Cortex of kidney (tissue), 1 donor: ENCODE measurements at places on chromosomes 5 and 9.

- DNase-seq: no peak
These were observed 41.6 kb upstream of the ZNF300 start for GRCh38 chr5:150946351-150946905.

DNA sequence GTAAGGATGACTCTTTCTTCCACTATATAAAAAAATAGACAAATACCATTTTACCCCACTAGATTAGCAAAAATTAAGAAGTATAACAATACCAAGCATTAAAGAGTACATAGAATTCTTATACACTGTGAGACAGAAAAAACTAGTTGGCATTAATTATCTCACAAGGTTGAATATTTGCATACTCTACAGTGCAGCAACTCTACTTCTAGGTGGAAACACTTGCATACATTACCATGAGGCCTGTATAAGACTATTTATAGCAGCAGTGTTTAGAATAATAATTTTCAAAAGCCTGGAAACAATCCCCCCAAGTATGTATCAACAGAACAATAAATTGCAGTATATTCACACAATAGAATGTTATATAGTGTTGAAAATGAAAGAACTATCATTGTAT is 19.0 kb upstream of the PURA start:
- no peak for DNase-seq

DNA sequence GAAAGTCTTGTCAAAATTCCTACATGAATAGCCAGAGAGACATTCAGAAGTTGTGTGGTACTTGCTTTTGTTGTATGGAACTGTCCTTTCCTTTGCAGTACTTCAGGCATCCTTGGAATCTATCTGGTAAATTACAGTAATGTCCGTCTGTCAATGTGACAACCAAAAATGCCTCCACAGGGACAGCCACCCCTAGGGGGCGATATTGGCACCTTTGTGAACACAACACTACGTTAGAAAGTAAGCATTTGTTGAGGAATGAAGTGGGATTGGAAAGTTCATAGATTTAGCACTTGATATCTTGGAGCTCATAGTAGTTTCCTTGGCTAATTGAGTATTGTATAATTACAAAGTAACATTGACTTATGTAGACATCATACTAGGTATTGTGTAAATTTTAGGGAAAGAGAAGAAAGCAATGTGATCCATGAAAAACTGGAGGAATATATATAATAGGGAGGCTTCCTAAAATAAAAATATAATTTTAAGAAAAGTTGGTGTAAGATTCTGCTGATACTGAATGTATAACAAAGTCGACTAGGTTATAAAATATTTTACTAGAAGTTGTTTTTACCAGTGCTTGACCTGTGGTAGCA is 32.7 kb downstream of the TMEFF1 start:
- DNase-seq: no peak

- no peak for DNase-seq
These were observed 26.0 kb downstream of the JMY start for GRCh38 chr5:79261897-79262296.

GRCh38 chr5:39519566-39520231 is 94.9 kb upstream of the DAB2 start:
- no peak for DNase-seq

GRCh38 chr5:75566710-75567309 is 44.4 kb upstream of the ANKDD1B start:
- no peak for DNase-seq

DNA sequence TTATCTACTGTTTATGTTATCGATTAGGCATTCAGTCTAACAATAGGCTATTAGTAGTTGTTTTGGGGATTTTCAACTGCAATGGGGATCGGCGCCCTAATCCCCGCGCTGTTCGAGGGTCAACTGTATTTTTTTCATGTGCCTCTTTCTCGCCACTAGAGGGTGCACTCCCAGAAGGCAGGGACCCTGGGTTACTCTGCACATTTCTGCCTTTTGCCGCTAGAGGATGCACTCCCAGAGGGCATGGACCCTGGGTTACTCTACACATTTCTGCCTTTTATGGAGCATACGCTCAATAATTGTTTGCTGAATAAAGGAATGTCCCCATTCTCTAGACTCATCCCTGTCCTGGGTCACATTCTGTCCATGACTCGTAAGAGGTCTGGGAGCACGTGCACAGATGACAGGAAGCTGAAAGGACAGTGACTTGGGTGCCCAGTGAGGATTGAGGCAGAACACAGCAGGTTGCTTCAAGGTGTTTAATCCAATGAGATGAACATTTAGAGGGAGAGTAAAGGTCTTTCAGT is 27.9 kb upstream of the RECK start:
- DNase-seq: no peak

DNA sequence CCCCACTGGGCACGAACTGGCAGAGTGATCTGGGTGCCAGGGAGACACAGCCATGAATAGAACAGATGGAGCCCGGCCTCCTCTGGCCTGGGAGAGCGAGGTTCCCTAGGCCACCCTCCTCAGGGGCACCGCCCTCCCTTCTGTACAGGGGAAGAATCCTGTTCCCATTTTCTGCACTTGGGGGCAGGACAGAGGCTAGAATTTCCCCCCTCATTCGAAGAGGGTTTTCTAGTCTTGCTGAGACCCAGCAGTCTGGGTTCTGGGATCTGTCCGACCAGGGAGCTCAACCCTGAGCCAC is 52.7 kb downstream of the COL5A1 start:
- DNase-seq: no peak

- no peak for DNase-seq
These were observed 23.1 kb downstream of the FGFR4 start for GRCh38 chr5:177109810-177110209.

GRCh38 chr9:34994260-34994899 is 4.8 kb downstream of the DNAJB5 start:
- DNase-seq: no peak

DNA sequence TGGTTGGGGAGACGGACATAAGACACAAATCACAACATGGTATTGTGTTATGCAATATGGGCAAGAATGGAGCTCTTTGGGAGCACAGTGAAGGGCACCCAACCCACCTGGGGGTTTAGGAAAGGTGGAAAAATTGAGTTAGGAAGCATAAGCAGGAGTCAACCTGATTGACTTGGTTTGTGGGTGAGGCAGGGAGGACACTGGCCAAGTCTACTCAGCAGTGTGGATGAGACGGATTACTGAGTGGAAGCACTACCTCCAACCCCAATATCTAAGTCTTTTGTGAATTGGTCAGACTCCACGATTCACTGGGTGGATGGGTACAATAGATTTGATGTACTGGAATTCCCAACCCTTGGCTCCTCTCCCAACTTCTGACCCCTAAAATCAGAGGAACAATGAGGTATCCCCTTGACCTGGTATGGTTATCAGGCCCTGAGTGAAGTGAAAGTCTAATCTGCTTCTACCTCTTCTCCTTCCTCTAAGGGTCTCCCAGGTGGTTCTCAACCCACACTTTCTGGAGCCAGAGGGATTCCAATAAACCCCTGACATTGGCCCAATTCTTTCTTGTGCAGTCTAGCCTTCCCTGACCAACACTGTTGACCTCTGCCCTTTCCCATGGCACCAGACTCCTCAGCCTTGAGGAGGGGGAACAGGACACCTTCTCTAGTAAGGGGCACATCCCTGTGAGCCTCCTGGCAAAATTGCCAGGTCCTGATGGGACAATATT is 5.2 kb downstream of the EGR1 start:
- DNase-seq: no peak

GRCh38 chr9:92406477-92406876 is 2.1 kb upstream of the OGN start:
- DNase-seq: no peak

DNA sequence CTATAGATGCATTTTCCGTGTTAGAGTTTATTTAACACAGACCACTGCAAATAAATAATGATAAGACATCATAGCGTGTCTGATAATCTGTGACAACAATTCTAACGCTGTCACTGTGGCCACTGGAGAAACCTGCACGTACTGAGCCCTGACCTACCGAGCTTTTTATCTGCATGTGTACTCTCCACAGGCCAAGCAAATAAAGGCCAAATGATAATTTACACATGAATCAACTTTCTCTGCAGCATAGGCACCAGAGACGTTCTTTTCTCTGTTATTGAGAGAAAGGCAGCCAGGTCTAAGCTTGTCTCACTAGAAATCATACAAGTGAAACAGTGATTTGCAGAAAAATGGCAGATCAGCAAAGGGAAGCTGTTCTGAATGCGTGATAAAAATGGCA is 75.8 kb downstream of the POU5F2 start:
- no peak for DNase-seq

DNA sequence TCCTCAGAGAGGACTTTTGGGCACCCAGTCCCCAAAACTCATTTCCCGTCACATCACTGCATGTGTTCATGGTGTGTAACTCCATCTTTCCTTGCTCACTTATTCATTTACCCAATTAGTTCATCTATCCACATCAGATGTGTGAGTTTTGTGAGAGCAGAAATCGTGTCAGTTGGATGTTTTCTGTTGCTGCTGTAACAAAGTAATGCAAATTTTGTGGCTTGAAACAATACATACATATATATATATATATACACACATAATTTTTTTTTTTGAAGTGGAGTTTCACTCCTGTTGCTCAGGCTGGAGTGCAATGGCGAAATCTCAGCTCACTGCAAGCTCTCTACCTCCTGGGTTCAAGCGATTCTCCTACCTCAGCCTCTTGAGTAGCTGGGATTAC is 70.5 kb upstream of the BOD1 start:
- DNase-seq: no peak

- DNase-seq: no peak
These were observed 214.8 kb downstream of the MPDZ start for GRCh38 chr9:13064676-13065075.

GRCh38 chr5:170573660-170574059 is 69.8 kb downstream of the KCNIP1 start:
- DNase-seq: no peak

DNA sequence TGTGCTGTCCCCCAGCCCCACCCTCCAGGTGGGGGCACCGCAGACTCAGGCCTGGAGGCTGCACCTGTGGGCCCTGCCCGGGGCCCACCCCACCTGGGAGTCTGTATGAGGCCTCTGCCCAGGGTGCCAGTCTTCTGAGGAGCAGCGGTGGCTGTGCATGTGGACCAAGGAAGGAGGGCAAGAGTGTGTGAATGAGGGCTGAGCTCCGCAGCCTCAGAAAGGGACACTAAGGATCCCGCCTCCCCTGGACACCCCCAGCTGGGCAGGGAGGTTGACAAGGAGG is 19.1 kb downstream of the FGD3 start:
- DNase-seq: no peak

DNA sequence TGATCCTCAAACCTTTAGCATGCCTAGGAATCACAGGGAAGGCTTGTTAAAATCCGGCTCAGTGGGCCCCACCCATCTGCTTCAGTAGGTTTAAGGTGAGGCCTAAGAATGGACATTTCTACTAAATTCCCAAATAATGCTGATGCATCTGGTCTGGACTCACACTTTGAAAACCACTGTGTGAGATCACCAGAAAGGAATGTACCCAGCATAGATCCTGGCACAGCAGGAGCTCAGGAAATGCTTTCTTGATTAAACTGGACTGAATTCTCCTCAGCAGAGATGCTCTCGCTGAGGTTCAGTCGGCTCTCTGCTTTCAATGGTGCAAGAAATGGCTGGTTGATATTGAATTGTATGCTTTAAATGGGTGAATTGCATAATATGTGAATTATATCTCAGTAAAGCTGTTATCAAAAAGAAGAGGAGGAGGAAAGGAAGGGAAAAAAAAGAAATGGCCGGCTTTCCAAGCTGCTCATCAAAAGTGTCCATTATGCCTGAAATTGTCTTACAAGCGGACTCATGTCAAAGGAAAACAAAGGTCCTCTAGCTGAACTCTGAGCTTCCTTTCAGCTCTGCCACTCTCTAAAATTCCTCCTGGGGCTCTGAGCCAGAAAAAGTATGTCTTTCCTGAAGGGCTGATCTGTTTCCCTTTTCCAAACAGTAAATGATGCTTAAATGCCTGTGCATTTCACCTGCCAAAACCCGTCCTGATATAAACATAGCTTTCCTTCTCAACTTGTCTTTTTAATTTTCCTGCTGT is 77.6 kb upstream of the SAP30L start:
- DNase-seq: no peak

DNA sequence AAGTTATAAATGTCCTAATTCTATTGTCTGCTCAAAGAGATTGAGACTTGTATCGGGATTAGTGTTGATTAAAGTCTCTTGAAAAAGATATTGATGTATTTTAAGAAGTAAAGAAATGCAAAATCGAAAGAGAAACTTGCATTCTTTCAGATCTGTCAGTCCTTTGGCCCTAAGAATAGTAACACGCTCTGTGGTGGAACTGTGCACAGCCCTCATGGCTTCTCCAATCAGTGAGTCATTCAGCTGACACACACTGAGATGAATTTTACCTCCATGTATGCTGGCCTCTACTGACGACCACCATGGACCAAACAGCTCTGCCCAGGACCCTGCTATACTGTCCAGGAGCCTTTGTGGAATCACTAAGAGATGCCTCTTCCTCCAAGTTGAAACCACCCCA is 232.4 kb downstream of the ESM1 start:
- no peak for DNase-seq

GRCh38 chr9:32503008-32503407 is 23.0 kb downstream of the RIGI start:
- DNase-seq: no peak

- DNase-seq: no peak
These were observed at the start of gene PCDHB7 for GRCh38 chr5:141172381-141173204. TSS of gene PCDHB7 (plus strand) at chr5:141172644. CDS start at chr5:141172836, 192 bp downstream.

DNA sequence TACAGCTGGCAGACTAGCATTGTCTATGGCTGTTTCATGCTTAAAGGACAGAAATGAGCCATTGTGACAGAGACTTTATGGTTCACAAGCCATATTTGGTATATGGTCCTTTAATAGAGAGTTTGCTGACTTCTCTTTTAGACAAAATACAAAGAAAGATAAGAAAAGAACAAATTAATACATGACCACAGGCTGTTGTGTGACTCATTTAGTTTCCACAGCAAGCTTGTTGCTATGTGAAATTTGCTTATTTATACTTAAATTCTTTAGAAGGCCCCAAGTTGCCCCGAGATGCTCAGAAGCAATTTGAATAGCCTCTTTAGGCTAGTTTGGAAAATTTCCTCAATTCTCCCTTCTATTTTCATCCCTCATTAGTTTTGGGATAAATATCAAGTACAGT is 315.3 kb upstream of the RPS23 start:
- DNase-seq: no peak

DNA sequence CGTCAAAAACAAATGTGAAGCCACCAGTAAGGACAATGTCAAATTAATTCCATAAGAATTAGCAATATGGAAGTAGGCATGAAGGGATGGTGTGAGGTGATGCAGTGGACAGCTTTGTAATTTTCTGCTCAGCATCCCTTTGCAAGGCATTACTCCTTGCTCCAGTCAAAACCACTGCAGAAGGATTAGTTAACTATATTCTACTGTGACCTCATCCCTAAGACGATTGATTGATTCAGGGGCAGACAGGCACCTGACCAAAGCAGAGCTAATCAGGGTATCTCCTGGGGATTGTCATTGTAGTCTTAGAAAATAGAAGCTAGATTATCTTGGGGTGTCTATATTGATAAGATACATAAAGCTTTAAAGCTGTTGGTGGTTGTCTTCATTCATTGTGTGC is 98.7 kb downstream of the NMUR2 start:
- DNase-seq: no peak

DNA sequence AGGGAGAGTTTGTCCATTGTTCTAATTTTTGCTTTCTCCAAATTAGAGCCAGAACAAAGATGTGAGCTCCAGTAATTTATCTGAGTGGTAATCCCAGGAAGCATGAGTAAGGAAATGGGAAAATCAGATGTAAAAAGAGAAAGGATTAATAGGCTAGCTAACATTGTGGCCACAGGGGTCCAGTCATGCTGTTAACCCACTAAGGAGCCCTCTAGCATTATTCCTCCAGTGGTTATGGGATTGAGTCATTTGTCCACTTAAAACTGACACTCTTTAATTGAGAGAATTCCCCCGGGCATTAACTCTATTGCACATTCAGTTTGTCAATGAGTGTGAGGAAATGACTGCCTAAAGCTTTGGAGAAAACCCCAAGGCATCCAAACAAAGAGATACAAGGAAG is 700.3 kb upstream of the TYRP1 start:
- DNase-seq: no peak
